ENCODE measurements at places on chromosomes 5 and 9.

- no peak overlapping the region for H3K4me3 ChIP-seq
- H3K36me3 ChIP-seq = no peaks in the 10 kb centered on the region
- H3K27ac ChIP-seq = no peak overlapping the region
- H3K4me1 ChIP-seq = no peaks in the 10 kb centered on the region
Observed at GRCh38 chr5:176818391-176819098, 8.2 kb downstream of the UNC5A start.

- H3K27me3 ChIP-seq = no peaks in the 10 kb centered on the region
- DNase-seq = no peak
- no peaks in the 10 kb centered on the region for H3K36me3 ChIP-seq
- H3K4me1 ChIP-seq = no peaks in the 10 kb centered on the region
- no peak overlapping the region for H3K27ac ChIP-seq
Observed at GRCh38 chr5:23305055-23305454, 202.4 kb upstream of the PRDM9 start.

GRCh38 chr5:65394087-65394486 lies 87.6 kb downstream of the ADAMTS6 start:
- peak; percentile 90 for DNase-seq
- H3K4me3 ChIP-seq = no peak overlapping the region
- no peaks in the 10 kb centered on the region for H3K4me1 ChIP-seq
- no peaks in the 10 kb centered on the region for H3K27me3 ChIP-seq
- H3K27ac ChIP-seq = peak overlapping the region; percentile 5

GRCh38 chr5:112689155-112689909 lies 48.4 kb upstream of the APC start:
- no peaks in the 10 kb centered on the region for H3K4me1 ChIP-seq
- peak; percentile 35 for DNase-seq
- H3K27me3 ChIP-seq = peaks cover 2% of the 10 kb centered on the region
- H3K27ac ChIP-seq = no peak overlapping the region
- no peak overlapping the region for H3K4me3 ChIP-seq

DNA sequence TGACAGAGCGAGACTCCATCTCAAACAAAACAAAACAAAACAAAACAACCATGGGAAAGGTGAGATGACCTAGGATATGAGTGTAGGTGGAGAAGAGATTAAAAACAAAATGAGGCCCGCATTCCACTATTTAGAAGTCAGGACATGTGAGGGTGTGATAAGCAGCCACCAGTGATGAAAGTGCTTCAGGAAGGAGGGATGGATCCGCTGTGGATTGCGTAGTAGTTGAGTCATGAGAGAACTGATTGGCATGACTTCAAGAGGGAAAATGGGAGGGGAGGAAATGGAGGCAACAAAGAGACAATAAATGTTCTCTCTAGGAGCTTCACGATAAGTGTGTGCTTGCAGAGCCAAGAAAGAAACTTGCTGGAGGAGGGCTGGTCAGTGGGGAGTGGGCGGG lies 367.6 kb downstream of the ARL15 start:
- H3K4me3 ChIP-seq = no peak overlapping the region
- H3K4me1 ChIP-seq = peaks cover 6% of the 10 kb centered on the region
- H3K36me3 ChIP-seq = no peaks in the 10 kb centered on the region
- peak; percentile 86 for DNase-seq

DNA sequence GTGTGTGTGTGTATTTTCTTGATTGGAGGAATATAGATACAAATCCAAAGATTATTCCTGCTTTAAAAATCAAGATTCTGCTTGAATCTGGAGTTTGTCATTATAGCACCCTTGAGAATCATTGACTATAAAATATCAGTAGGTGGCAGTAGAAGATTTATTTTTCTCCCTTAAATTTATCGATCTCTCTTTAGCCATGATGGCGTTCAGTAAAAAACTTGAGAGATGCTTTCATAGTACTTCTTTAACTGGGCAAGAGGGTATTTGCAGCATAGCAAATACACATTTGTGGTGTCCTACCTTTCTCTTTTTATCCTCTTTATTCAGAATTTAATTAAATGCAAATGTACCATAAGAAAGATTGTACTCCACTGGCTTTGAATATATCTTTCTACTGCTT lies 307.7 kb downstream of the ADGRV1 start:
- no peak overlapping the region for H3K27ac ChIP-seq
- H3K27me3 ChIP-seq = no peaks in the 10 kb centered on the region
- H3K4me1 ChIP-seq = no peaks in the 10 kb centered on the region
- peak; percentile 28 for DNase-seq
- no peak overlapping the region for H3K4me3 ChIP-seq

GRCh38 chr5:115179394-115180164 lies 9.9 kb upstream of the TRIM36 start:
- peaks cover 62% of the 10 kb centered on the region for H3K27me3 ChIP-seq
- H3K4me3 ChIP-seq = peak overlapping the region; percentile 35
- no peaks in the 10 kb centered on the region for H3K36me3 ChIP-seq
- peaks cover 2% of the 10 kb centered on the region for H3K4me1 ChIP-seq
- DNase-seq = no peak

- H3K27me3 ChIP-seq = no peaks in the 10 kb centered on the region
- H3K36me3 ChIP-seq = peaks cover 17% of the 10 kb centered on the region
- H3K4me3 ChIP-seq = no peak overlapping the region
- H3K4me1 ChIP-seq = peaks cover 16% of the 10 kb centered on the region
Observed at GRCh38 chr9:33350310-33350709, 52.1 kb downstream of the AQP7 start.

- no peaks in the 10 kb centered on the region for H3K36me3 ChIP-seq
- no peaks in the 10 kb centered on the region for H3K27me3 ChIP-seq
- no peak overlapping the region for H3K27ac ChIP-seq
- no peak for DNase-seq
- no peaks in the 10 kb centered on the region for H3K4me1 ChIP-seq
Observed at GRCh38 chr5:107948377-107948776, 277.6 kb upstream of the EFNA5 start.

DNA sequence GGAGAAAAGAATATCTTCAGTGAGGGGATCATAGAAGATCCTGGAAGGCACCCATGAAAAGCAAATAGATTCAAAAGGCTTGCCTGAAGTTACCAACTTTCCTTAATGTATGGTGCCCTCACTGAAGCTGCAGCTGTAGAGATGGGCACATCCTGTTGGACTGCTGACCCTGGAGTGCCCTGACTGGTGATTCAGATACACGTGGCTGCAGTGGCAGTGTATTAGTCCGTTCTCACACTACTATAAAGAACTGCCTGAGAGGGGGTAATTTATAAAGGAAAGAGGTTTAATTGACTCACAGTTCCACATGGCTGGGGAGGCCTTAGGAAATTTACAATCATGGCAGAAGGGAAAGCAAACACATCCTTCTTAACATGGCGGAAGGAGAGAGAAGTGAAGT lies 80.3 kb downstream of the OSMR start:
- peak; percentile 63 for DNase-seq
- peaks cover 52% of the 10 kb centered on the region for H3K36me3 ChIP-seq
- no peaks in the 10 kb centered on the region for H3K27me3 ChIP-seq
- no peak overlapping the region for H3K4me3 ChIP-seq
- H3K4me1 ChIP-seq = peaks cover 15% of the 10 kb centered on the region

GRCh38 chr9:116152941-116153764 lies 438 bp upstream of the PAPPA start:
- H3K27ac ChIP-seq = peak overlapping the region; percentile 99
- peak overlapping the region; percentile 95 for H3K4me3 ChIP-seq
- H3K4me1 ChIP-seq = peaks cover 11% of the 10 kb centered on the region
- H3K27me3 ChIP-seq = no peaks in the 10 kb centered on the region

DNA sequence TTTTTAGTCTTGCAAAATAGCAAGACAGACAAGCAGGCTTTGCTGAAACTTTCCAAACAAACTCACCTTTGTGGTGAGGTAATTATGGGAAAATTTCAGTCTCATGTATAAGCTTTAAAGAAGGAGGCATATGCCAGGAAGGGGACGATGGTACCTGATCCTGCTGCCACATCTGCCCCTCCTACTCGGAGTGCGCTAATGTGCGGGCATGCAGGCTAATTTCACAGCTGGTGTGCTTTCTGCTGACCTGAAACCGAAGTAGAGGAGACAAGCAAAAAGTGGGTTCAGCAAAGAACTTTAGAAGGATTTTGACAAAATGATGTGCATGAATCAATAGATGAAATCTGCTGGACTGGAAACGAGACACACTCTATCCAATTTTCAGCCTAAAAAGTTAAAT lies 117.1 kb upstream of the IRX4 start:
- H3K4me1 ChIP-seq = no peaks in the 10 kb centered on the region
- H3K36me3 ChIP-seq = no peaks in the 10 kb centered on the region
- no peak overlapping the region for H3K27ac ChIP-seq
- no peak overlapping the region for H3K4me3 ChIP-seq

- DNase-seq = no peak
- H3K4me1 ChIP-seq = no peaks in the 10 kb centered on the region
- no peak overlapping the region for H3K4me3 ChIP-seq
- no peak overlapping the region for H3K27ac ChIP-seq
Observed at GRCh38 chr5:153767221-153768188, 271.2 kb downstream of the FAM114A2 start.

DNA sequence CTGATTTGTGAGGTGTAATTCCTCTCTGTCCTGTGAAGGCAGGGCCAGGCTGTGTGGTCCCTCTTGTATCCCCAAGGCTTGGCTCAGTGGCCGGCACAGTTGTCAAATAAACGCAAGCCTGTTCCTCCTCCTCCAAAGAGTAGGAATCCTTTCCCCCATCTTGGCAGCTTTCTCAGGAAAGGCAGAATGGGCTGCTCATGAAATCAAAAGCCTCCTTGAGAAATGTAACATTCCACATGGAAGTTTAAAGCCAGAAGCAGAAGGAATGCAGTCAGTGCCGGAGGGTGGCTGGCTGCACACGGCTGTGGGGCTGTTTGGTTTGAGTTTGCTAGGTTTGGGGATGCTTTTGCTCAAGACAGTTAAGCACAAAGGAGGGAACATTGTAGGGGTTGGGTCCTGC lies 34.5 kb upstream of the MED10 start:
- peaks cover 2% of the 10 kb centered on the region for H3K27me3 ChIP-seq
- H3K36me3 ChIP-seq = no peaks in the 10 kb centered on the region

DNA sequence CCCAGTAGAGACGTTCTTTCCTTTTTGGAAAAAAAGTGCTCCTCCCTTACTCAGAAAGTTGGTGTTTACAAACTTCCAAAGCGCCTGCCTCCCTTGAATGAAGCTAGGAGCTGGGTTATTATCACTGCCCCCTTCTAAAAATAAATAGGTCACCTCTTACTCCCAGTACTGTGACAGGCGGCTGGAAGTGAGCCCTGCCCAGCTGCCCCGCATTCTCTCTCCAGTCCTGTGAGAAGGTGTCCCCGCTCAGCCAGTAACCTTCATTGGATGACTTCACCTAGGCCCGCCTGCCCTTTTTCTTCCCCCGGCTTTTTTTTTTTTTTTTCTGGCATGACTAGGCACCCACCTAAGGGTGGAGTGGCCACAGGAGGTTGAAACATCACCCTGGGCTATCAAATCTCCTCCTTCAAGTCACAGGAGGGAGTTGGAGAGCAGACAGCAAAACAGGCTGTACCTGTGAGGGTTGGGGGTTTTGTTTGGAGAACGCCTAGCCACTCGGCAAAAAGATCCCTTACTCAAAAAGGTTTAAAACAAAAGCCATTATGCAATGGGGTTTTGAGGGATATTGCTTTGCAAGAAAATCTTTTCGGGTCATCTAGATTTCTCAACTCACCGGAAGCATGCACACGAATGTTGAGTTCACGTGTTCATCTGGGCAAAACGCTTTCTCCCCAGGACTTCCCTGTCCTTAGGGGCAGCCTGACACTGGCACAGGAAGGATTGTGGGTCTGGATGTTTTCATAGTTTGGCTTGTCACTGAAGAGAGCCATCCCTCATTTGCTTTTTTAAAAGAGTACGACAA lies 43.3 kb upstream of the ZNF622 start:
- DNase-seq = no peak
- H3K4me3 ChIP-seq = no peak overlapping the region
- no peak overlapping the region for H3K27ac ChIP-seq
- H3K27me3 ChIP-seq = peaks cover 31% of the 10 kb centered on the region
- H3K36me3 ChIP-seq = no peaks in the 10 kb centered on the region
- no peaks in the 10 kb centered on the region for H3K4me1 ChIP-seq

- peaks cover 2% of the 10 kb centered on the region for H3K36me3 ChIP-seq
- no peak overlapping the region for H3K27ac ChIP-seq
- H3K4me3 ChIP-seq = no peak overlapping the region
- H3K4me1 ChIP-seq = no peaks in the 10 kb centered on the region
- DNase-seq = no peak
Observed at GRCh38 chr5:65296067-65296466, 185.7 kb downstream of the ADAMTS6 start.

DNA sequence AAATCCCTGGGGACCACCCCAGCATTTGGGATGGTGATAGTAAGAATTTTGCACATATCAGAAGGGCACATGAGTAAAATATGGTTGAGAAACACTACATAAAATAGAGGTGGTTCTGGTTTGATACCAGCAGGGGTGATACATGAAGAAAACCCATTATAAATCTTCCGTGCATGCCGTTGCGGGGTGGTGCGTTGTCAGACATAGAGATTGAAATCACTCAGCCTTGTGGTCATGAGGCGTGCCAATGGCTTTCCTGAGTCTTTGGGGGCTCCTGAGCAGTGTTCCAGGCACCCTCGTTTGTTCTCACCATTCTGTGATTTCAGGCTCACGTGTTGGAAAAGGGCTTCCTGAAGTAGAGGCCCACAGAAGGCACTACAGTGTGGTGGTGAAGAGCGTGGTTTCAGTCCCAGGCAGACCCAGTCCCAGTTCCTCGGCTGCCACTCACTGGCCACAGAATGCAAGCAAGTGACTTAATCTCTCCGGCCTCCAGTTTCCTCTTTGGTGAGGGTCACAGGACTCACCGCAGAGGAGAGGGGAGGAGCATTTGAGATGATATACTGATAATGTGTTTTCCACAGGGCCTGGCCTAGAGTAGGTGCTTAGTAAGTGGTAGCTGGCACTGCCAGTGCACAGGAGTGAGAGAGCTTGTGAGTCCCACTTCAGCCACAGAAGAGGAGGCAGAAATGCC lies 20.5 kb upstream of the GLRX start:
- peak; percentile 75 for DNase-seq
- no peak overlapping the region for H3K4me3 ChIP-seq
- peaks cover 11% of the 10 kb centered on the region for H3K4me1 ChIP-seq
- H3K27ac ChIP-seq = peak overlapping the region; percentile 8
- no peaks in the 10 kb centered on the region for H3K27me3 ChIP-seq

DNA sequence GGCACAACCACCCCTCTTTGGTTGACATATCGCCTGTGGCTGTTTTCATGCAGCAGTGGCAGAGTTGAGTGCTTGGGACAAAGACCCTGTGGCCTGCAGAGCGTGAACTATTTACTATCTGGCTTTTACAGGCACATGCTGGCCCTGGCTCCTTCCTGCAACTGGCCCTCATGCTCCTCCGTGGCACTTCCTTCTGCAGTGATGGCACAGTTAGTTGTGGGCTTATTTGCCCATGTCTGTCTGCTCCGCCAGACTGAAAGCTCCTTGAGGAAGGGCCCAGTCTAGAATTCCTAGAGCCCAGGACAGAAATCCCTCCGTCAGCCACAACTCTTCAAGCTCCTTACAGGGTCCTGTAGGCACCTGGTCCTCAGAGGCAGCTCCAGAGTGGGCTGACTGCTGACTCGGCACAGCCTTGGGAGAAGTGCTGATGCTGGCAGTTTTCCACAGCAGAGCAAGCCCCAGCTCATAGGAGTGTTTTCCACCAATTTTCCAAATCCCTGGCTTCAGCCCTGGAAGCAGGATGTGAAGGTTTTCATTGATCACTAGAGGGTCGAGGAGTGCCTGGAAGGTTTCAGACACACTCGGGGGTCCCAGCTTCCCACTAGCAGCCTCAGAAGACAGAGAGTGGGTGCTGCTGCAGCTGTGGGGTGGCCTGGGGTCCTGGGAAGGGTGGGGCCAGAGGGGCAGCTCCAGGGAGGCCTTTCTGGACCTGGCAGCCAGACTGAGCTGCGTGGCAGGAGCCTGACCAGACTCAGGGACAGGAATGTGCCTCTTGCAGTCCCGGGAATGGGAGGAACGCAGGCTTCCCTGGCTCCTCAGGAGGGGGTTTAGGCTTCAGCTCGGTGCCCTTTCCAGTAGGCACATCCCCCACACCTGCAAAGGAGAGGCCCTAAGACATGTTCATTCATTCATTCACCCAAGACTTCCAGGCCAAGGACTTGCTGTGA lies 56.5 kb upstream of the ANGPTL2 start:
- no peak for DNase-seq
- peaks cover 12% of the 10 kb centered on the region for H3K4me1 ChIP-seq
- H3K27ac ChIP-seq = no peak overlapping the region
- H3K36me3 ChIP-seq = no peaks in the 10 kb centered on the region
- no peak overlapping the region for H3K4me3 ChIP-seq

Measured in IMR-90 (cell line).